Stimulated activated CD8-positive, alpha-beta memory T cell treated with anti-CD3 and anti-CD28 coated beads, Interleukin-7, amount 100 ng/mL, for 48 hours (primary cell): ENCODE measurements at places on chromosomes 2 and 18.

GRCh38 chr2:134372141-134372540 lies 118.3 kb downstream of the MGAT5 start:
- DNase-seq: no peak

DNA sequence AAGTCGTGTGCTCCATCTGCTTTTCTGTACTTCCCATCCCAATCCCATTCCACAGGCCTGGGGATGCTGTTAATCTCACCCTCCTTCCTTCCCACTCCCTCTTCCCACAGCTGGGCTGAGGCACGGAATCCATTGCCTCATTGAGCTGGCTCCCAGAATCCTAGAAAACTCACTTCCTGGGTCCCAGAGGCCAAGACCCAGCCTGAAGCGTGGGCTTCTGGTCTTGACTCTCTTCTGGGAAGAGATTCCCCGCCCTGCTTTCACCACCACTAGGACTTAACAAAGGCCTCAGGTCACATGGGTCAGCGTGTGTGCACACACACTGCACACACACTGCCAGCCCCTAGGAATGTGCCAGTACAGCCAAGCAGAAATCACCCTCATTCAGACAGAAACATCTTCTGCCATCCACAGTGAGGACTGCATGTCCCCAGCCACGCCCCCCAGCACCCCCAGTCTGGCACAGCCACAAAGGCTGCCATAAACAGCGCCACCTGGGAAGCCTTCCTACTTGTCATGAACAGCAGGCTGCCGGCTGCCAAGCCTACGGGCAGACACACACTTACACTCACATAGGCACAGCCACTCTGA lies 165.8 kb downstream of the TNS1 start:
- no peak for DNase-seq

- no peak for DNase-seq
These were observed 136.3 kb upstream of the SLC39A10 start for GRCh38 chr2:195520671-195521155.

- DNase-seq: no peak
These were observed 76.3 kb upstream of the DAPL1 start for GRCh38 chr2:158718851-158719250.

DNA sequence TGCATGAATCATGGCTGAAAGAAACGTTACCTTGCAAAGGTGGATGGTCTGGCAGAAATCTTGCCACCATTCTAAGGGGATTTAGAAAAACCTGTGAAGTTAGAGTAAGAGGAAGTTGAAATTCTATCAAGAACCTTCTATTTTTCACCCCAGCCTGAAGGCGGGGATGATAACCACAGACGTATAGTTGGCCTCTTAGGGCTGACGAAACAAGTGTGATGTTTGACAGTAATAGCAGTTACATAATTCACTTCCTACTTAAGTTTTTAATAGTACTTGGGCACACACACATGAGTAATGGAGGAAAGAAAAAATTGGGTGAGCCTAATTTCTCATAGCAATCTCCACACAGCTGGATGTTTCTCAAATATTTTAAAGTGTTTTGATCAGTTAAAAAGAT lies 336.6 kb upstream of the SALL3 start:
- no peak for DNase-seq
